ENCODE measurements at places on chromosomes 16 and 17. TPM values are rescaled to one million over a fixed set of nuclear protein-coding genes. Genes with fewer than 3 reads are reported as not detected.

ABI3 gene
- 13.0 TPM for polyA plus RNA-seq

FGF11 gene
- 33.2 TPM for polyA plus RNA-seq

EVPL gene
- 0.61 TPM for polyA plus RNA-seq

NUP85 gene
- polyA plus RNA-seq, result 40.0 TPM

CSH1 gene
- not detected for polyA plus RNA-seq

PPP1R27 gene
- polyA plus RNA-seq, result 2.6 TPM

ZG16B gene
- not detected for polyA plus RNA-seq

KRT16 gene
- 2.6 TPM for polyA plus RNA-seq

CA5A gene
- not detected for polyA plus RNA-seq
